ENCODE measurements at places on chromosomes 12 and 14. TPM values are rescaled to one million over a fixed set of nuclear protein-coding genes. Genes with fewer than 3 reads are reported as not detected.

- no peak for DNase-seq
These were observed 89.4 kb upstream of the DIO3 start for GRCh38 chr14:101471723-101472517.

The STRN3 gene
- 34.2 TPM for total RNA-seq

- no peak for DNase-seq
These were observed 35.7 kb downstream of the PAWR start for GRCh38 chr12:79655036-79655435.

The AKAP6 gene
- 1.3 TPM for total RNA-seq

GRCh38 chr12:4586500-4586899, 24.5 kb downstream of the DYRK4 start:
- DNase-seq = no peak

The ACIN1 gene
- total RNA-seq = 83.4 TPM

All from kidney epithelial cell (primary cell).